ENCODE measurements at places on chromosomes 6 and 20.

- no peak for DNase-seq
Observed at GRCh38 chr6:11705069-11705468, 73.5 kb downstream of the ADTRP start.

DNA sequence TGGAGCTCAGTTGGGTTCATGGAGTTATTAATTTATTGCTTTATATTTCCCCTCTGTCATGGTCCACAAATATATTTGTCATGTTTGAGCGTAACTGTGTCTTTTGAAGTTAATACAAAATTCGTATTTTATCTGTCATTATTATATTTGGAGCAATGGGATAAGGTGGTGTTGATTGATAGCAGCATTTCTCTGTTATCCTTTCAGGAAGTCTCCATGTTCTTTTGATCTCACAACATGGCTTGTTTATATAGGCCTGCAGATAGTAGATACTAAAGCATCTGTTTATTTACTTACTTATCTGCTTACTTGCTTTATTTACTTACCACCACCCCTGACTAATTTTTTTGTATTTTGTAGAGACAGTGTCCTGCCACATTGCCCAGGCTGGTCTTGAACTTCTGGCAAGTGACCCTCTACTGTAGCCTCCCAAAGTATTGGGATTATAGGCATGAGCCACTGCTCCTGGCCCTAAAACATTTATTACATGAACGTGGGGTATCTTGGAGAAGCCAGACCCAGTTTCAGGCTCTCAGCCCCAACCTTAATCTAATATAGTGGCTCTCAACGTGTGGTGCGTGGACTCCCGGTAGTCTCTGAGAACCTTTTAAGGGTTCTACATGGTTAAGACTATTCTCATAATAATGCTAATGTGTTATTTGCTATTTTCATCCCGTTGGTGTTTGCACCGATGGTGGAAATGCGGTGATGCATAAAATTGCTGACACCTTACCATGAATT lies 104.2 kb downstream of the NCOA3 start:
- no peak for DNase-seq

- no peak for DNase-seq
Observed at GRCh38 chr20:3158968-3159431, 665 bp downstream of the FASTKD5 start.

DNA sequence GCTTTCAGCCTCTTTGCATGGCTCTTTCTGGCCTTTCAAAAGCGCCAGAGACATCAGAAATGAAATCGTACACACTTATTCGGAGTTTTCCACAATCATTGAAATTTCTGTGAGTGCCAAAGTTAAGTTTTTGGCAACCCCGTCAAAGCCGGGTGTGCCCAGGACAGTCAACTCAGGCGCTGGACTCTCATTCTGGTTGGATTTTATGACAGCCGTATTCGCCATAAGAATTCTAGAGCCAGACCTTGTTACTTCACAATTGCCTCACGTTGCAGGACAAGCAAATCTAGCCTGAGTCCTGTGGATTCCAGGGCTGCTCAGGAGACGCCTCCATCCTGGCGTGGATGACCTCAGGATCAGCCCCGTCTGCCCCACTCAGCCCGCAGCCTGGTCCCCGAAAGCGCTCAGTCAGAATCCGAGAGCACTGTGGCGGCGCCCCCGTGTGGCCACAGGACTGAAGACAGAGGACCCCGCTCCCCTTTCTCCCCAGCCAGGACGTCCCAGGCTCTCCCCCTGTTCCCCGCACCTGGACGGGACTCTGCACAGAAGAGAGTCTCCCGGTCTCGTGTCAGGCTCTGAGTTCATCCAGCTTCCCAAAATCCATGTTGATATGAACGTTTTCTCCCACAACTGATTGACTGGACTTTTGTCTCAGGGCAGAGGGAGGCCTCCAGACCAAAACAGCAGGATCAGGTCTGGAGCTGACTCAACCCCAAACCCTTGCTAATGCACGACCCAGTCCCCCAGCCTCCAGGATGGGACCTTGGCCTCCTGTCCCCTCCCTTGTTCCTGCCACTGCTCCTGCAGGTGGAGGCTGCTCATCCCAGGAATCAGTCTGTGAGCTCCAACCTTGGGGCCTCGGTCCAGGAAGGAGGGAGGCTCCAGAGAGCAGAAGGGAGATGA lies 38.2 kb downstream of the MICA start:
- DNase-seq = peak; percentile 77

- no peak for DNase-seq
Observed at GRCh38 chr6:18139935-18140621, 14.8 kb downstream of the TPMT start.

GRCh38 chr6:43600595-43600994 lies 24.6 kb downstream of the POLH start:
- DNase-seq = no peak

GRCh38 chr6:138944412-138944811 lies 43.6 kb downstream of the REPS1 start:
- no peak for DNase-seq

- DNase-seq = no peak
Observed at GRCh38 chr6:156912431-156912830, 135.3 kb downstream of the ARID1B start.

- no peak for DNase-seq
Observed at GRCh38 chr6:46103441-46104115, 26.2 kb upstream of the ENPP4 start.

DNA sequence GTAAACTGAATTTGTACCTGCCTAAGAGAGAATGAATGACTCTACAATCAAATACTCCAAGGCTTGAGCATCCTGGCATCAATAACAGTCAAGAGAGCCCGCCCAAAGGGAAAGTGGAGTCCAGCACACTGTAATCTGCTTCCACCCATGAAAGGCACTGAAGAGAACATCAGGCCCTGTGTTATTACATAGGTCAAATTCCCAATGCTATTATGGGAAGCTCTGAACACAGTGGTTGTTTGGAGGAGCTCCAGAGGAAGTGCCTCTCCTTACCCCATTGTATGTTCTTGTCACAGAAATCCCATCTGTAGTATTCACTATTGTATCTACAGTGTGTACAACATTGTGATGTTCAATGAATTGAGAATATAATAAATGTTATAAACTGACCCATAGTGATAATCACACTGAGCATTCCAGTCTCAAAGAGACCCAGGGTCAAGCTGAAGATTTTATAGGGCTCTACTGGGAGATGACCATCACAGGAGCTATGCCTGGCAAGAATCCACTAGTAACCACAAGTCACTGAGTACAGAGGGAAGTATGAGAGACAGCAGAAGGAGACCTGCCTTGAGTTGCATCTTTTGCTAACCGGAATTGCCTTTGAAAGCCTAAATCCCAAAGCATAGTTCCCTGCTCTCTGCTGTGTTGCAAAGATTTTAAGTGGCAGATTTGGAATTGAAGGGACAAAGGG lies 446.7 kb downstream of the GJA1 start:
- no peak for DNase-seq

DNA sequence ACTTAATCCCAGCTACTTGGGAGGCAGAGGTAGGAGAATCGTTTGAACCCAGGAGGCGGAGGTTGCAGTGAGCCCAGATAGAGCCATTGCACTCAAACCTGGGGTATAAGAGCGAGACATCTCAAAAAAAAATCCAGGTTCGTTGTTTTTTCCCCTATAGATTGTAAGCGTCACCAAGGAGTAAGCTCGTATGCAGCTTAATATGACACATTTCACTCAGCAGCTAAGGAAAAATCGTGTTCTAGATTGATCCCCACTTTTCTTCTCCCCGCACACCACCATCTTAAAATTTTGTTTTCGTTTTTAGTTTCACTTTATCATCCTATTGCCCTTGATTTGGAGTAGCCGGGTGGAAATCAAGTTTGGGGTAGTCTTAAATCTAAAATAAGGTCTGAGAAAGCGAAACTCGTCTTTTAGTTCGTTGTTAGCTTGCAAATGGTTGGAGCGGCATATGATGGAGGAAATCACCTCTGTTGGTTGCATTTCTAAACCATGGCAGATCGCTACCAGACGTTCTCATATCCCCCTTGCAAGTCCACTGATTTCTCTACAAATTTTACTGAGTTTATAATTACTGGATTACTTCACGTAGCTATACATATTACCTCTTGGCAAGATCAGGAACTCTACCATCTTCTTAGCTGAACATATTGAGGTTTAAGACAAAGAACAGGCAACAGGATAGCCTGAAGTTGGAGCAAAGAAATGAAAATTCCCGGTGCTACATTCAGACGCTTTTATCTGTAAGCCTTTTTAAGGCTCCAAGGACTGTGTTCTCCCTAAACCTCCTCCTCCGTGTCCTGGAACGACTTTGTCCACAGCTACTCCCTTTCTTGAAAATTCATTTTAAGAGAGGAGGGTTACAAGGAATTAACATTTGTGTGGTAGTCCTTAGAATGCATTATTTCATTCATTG lies 91.1 kb upstream of the BTN3A2 start:
- no peak for DNase-seq

DNA sequence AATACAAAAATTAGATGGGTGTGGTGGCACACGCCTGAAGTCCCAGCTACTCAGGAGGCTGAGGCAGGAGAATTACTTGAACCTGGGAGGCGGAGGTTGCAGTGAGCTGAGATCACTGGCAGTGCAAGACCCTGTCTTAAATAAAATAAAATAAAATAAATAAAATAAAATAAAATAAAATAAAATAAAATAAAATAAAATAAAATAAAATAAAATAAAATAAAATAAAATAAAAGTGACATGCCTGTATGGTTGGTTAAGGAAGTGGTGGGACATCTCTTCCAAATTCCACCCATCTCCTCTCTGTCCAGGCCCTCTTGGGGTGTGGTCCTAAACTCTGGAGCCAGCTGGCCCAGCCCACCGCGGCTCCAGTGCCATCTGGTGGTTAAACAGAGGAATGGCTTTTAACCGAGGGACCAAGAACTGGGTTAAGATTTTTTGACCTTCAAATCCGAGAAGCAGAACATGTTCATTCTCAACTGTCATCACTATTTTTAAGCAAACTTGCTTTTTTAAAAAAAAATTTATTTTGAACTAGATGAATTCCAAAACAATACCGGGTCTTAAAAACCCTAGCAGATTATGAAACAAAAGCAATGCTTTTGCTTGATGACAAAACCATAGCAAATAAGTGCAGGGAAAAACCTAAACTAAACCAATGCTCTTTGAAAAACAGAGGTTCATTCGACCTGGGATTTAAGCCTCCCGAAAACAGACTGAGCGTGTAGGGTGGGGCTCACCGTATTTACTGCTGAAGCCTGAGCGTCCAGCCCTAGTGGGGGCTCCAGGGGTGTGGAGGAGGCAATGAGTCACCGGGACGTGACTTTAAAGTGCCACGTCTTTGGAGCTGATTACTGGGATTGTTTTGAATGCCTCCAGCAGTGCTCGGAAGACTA lies 68.8 kb downstream of the CDC5L start:
- DNase-seq = peak; percentile 38

DNA sequence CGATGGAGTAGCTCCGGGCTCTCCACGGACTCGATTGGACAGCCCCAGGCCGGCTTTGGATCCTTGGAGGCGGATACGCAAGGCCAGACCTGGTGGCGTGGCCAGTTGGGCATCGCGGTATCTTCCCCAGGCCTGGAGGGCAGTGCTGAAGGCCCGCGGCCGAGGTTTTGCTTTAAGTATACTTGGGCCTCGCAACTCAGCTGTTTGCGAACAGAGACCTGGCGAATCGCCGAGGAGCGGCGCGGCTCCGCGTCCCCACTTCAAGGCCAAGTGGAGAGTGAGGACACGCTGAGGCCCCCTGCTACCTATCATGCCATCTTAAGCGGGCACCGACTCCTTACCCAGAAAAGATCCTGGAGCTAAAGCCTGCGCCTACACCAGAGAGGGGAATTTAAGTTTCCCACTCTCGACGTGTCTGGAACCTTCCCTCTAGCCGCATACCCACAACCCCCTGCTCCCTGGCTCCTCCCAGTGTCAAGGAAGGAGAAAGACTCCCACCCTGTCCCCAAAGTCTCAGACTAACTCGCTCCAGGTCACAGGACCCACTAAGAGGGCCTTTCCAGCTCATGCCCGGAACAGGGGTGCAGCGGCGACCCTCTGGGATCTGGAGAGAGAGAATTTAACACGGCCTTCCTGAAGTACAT lies 4.1 kb downstream of the LINC00237 start:
- DNase-seq = peak; percentile 21

DNA sequence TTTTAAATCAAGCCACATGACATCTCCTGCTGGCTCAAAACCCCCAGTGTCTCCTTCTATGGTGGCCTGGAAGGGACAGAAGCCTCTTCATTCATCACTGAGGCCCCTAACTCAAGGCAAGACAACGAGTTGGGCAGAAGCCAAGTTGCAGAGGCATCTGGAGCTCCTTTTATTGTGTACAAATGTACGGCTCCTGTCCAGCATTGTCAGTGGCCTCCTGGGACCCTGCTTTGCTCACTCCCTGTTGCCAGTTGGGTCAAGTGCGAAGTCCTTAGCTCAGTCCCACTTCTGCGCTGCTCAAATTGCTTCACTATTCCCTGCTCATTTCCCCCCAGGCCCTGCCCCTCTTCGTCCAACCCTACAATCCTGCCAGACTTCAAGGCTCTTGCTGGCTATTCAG lies 181.2 kb upstream of the PMEPA1 start:
- no peak for DNase-seq

GRCh38 chr6:82243884-82244283 lies 3.7 kb downstream of the IBTK start:
- DNase-seq = no peak

DNA sequence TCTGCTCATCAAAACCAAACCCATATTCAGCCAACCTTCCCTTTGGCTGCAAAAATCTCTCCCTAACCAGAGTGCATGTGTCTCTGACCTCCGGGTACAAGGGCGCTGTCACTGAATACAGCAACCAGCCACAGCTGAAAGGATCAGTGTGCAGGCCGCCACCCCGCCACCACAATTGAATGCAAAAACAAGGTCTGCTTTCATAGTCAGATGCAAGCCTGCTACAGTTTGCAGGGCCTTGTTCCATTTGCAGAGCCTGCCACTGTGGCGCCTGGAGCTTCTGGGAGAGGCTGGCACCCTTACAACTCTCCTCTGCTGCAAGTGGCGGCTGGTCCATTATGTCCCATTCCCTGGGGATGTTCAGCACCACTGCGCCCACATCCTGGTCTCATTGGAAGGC lies 23.5 kb downstream of the MDGA1 start:
- no peak for DNase-seq

GRCh38 chr6:708237-708598 lies 15.3 kb upstream of the EXOC2 start:
- no peak for DNase-seq

DNA sequence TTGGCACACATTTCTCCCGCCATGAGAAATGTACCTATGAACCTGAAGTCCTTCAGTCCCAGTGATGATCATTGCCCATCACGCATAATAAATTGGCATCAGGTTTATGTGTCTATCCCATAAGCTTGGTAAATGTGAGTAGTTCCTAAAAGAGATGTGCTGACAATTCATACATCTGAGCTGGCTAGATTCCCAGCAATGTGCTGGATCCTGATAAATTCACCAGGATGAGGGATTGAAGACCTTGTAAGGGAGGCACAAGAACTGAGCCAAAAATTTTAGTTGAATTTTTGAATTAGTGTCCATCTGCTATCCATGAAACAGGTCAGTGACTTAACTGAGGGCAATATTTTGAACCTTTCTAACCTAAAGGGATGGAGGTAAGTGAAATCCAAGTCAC lies 267.9 kb upstream of the CITED2 start:
- DNase-seq = no peak

DNA sequence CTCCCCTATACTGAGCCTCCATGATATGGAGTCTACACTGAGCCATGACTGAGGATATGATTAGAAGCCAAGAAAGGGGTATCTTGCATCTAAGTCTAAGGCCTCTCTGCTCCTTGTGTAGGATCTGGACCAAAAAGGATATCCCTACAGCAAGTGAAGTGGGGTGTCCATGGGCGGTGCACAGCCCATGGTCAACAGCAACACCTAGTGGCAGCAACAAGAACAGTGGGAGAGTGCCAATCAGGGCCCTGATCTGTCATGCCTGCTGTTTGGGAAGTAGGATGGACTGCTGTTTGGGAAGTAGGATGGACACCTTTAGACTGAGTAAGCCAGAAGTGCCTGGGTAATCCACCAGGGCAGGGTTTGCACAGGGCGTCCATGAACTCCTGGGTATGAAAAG lies 22.4 kb downstream of the PTGIS start:
- DNase-seq = no peak
